ENCODE measurements at places on chromosomes 2 and 18.

GRCh38 chr2:171044416-171044815, 115.4 kb downstream of the GORASP2 start:
- no peak for DNase-seq

DNA sequence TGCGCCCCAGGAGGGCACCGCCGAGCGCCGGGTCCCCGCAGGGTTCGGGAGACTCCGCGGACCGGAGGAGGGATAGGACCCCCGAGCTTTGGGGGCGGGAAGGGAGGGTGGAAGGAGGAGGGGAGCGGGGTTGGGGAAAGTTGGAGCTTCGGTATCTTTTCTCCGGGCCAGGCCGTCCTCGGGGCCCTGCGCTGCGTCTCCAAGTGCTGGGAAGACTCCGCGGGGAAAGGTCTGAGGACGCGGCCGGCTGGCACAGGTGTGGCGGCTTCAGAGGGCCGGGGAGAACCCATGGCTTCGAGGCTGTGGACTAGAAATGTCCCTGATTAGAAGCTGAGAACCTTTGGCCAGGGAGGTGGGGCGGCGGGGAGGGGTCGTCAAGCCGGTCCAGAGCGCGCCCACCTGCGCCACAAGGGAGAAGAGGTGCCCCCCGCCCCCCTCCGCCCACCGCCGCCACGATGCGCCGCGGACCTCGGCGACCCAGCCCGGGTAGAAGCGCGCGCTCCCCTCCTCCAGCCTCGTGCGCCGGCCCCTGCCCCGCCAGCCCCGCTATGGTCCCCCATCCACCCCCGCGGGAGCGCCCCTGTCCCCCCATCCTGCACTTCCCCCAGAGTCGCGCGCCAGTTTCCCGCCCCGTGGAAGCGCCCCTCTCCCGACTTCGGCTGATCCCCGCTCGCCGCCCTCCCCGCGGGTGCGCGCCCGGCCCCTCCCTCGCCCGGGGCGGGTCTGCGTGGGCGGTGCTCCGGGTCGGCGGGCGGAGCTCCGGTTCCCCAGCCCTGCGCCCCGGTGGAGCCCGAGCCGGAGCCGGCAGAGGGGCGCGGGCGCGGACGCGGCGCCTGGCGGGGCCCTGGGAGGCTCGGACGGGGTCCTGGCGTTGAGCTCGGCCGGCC, at the start of gene SNTG2:
Gene SNTG2 (plus strand): TSS at position 770 of the 887 bp plus-strand sequence. CDS start 148 bp downstream, outside the sequence.
- DNase-seq = peak; percentile 66

- DNase-seq = no peak
These were observed 262.8 kb upstream of the PARD3B start for GRCh38 chr2:204282525-204282924.

GRCh38 chr2:71379086-71379485, 47.5 kb downstream of the ZNF638 start:
- no peak for DNase-seq

DNA sequence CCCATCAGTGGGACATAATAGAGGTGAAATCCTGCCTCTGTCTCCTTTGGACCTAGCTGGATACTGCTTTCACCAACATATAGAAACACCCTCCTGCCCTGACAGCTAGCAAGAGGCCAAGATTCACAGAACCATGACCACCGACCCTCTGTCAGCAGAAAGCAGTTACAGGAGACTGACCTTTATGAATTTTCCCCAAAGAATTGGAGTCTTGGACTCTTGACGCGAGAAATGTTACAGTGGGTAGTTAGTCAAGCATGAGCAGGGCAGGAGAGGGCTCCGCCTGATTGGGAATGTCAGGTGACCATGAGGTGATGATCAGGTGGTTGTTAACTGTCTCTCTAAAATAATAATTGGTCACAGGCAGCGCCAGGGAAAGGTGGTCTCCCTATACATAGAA, 1002.3 kb downstream of the TDRD15 start:
- no peak for DNase-seq

- DNase-seq = no peak
These were observed 84.5 kb downstream of the DOCK10 start for GRCh38 chr2:224957540-224958461.

DNA sequence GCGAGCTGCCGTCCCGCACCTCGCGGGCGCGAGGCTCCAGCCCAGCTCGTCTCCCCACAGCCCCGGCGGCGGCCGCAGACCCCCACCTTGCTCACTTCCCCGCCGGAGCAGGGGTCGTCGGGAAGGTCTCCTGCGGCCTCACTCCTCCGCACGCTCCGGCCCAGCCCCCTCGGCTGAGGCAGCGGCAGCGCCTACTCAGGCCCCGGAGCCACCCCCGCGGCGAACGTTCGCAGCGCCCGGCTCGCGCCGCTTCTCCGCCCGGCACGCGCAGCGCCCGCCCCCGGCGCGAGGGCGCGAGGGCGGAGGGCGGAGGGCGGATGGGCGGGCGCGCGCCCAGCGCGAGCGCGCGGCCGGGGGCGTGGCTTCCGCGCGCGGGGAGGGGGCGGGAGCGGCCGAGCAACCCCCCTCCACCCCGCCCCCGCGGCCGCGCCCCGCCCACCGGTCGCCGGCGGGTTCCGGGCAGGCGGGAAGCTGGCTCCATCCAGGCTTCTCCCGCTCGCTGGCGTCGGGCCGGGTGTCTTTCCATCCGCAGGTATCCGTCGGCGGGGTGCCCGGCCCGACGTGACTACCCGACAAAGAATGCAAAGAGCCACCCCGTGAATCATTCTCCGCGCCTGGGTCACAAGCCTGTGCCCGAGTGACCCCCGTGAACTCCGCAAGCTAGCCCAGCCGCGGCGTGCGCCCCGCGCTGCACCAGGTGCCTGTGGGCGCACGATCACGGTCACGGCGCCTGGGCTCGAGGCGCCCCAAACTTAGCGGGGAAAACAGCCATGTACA, at the start of gene DTNB:
Gene DTNB (minus strand): TSS at position 278 of the 777 bp plus-strand sequence. CDS start 20,917 bp downstream, outside the sequence.
- DNase-seq = peak; percentile 90

GRCh38 chr2:216041438-216041837, 28.1 kb upstream of the MREG start:
- no peak for DNase-seq

DNA sequence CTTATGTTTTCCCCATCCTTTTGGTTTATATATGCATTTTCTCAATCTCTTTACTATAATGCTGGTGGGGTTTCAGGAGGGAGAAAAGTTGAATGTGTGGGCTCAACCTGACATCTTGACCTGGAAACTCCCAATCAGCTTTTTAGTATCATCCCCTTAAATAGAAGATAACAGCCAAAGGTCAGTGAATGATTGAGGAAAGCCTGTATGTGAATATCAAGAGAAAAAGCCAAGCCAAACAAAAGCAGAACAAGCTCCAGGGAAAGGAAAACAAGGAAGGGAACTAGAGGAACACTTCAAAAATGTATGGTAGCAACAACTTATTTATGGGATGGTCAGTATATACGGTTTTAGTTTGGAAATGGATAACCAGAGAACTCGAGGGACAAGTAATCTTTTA, 28.3 kb upstream of the ATOH8 start:
- no peak for DNase-seq

DNA sequence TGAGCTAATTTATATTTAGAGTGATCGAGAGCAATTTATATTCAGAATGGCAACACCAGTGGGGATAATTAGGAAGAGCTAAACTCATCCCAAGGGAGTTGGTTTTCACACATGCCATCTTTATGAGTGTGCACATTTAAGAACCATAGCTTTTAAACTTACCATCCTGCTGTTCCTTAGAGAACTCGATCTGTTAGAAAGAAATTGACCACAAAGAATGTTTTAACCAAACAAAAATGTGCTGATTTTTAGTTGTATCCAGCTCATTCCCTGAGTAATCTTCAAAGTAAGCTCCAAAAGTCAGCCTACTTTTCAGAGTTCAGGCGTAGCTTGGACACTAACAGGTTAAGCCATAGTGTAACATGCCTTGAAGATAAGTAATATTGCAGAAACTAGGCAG, 12.6 kb downstream of the MYL1 start:
- DNase-seq = no peak

DNA sequence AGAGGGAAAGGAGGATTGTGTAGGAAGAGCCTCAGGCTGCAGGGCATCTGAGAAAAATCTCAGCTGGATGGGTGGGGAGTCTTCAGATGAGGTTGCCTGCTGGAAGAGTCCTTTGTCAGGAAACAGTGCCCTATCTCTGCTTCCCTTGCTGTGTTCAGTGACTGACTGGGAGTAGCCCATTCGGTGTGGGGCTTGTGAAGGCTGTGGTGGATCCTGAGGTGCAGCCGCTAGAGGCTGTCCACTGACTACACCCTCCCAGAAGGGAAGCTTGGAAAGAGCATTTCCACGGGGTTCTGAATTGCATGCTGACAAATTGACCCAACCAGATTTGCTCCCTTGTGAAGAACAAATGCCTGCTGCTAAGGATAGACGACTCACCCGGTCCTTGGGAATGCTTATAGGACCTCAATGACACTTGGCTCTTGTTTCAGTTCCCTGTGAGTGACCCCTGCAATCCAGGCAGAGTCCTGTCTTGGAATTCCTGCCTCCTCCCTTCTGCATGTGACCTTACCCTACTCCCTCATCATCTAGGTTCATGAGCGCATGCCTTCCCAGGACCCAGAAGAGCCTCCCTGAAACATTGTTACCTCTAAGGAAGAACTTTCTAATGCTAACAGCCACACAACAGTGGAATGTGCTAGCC, 109.7 kb upstream of the FAM136A start:
- no peak for DNase-seq

GRCh38 chr2:169106134-169106533, 36.8 kb downstream of the DHRS9 start:
- no peak for DNase-seq

DNA sequence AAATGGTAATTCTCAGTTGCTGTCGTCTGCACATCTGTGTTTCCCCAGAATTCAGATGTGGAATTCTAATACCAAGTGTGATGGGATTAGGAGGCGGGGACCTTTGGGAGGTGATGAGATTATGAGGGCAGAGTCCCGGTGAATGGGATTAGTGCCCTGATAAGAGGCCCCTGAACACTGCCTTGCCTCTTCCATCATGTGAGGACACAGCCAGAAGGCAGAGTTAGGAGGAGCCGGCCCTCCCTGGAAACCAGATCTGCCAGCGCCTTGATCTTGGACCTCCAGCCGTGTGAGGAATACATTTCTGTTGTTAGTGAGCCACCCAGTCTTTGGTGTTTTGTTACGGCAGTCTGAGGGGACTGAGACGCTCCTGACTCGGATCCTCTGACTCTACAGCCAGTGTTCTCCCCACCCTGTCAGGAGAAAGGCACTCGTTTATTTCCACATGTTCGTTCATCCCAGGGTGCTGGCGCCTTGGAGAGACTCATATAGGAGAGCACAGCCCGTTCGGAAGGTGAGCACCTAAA, 395.0 kb downstream of the ZNF516 start:
- no peak for DNase-seq

GRCh38 chr2:136136931-136137330, 19.0 kb upstream of the CXCR4 start:
- DNase-seq = no peak

DNA sequence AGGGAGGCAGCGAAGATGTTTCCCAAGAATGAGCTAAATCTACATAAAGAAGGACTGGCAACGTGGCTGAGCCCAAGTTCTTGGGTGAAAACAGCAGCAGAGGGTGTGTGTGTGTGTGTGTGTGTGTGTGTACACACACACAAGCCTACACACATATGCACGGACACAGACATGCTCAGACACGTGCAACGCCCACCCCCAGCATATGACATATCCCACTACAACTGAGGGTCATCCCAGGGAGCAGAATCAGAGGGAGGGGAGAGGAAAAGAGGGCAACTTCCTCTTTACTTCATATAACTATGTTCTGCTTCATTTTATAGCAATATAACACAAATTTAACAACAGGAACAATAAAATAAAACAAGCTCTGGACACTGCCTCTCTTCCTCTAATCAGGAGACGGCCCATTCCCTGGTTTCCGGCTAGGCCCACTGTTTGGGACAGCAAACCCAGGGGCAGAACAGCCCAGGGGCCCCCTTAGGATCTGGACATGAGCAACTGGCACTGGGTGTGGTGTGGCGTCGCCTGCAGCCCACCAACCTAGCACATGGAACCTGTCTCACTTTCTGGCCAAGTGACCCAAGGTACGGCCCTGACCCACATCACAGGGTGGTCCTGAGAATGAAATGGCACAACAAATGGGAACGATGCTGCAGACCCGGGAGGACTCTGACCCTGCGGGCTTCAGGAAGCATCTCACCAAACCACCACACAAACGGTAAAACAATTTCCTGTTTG, 25.0 kb downstream of the FAM178B start:
- no peak for DNase-seq

DNA sequence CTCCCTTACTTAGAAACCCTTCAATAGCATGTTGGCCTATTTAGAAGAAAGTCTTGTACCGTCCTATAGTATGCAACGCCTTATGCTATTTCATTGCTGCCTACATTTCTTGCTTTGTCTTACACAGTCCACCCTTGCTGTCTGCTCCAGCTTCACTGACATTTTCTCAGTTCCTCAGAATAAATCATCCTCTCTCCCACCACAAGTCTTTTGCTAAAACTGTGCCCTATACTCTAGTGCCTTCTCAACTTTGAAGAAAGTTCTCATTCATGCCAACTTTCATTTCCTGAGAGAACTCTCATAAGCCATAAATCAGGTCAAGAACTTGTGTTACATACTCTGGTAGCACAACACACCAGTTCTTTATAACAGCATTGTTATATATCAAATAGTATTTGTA, 54.3 kb upstream of the COL3A1 start:
- no peak for DNase-seq

- no peak for DNase-seq
These were observed 14.7 kb upstream of the NEU4 start for GRCh38 chr2:241794250-241794823.

- DNase-seq = no peak
These were observed 369 bp downstream of the SMCHD1 start for GRCh38 chr18:2655954-2656236.

- DNase-seq = no peak
These were observed 177.0 kb downstream of the CTIF start for GRCh38 chr18:48715711-48716361.

DNA sequence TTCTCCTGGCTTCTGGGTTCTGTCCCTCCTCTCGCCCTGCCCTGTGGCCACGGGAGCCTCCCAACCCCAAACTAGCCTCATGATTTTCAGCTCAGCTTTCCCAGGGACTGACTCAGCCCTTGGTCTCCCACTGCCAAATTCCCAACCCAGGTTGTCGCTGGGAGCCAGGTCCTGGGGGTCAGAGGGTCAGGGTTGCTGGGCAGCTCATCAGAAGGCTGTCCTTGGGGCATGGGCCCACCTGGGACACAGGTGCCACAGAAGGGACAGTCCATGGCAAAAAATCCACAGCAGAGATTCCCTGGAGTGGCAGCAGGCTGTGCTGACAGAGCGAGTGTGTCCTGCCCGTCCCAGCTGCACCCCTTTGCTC, 180.4 kb downstream of the TWIST2 start:
- no peak for DNase-seq
